SW480 (cell line): ENCODE measurements at places on chromosomes 1 and 21.
A peak's percentile ranks its signal among the peaks of the same experiment; 100 is the strongest.

- DNase-seq = peak; percentile 39
These were observed 52.5 kb upstream of the ID3 start for GRCh38 chr1:23611601-23612327.

DNA sequence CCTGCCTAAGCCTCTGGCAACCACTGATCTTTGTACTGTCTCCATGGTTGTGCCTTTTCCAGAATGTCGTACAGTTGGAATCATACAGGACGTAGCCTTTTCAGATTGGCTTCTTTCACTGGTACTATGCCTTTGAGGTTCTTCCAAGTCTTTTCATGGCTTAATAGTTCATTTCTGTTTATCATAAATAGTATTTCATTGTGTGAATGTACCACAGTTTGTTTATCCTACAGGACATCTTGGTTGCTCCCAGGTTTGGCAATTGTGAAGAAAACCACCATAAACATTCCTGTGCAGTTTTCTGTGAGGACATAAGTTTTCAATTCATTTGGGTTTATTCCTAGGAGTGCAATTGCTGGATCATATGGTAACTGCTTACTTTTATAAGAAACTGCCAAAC lies 190.6 kb upstream of the RAB4A start:
- DNase-seq = no peak

- DNase-seq = no peak
These were observed 284.4 kb downstream of the PCP4 start for GRCh38 chr21:40151611-40152010.

DNA sequence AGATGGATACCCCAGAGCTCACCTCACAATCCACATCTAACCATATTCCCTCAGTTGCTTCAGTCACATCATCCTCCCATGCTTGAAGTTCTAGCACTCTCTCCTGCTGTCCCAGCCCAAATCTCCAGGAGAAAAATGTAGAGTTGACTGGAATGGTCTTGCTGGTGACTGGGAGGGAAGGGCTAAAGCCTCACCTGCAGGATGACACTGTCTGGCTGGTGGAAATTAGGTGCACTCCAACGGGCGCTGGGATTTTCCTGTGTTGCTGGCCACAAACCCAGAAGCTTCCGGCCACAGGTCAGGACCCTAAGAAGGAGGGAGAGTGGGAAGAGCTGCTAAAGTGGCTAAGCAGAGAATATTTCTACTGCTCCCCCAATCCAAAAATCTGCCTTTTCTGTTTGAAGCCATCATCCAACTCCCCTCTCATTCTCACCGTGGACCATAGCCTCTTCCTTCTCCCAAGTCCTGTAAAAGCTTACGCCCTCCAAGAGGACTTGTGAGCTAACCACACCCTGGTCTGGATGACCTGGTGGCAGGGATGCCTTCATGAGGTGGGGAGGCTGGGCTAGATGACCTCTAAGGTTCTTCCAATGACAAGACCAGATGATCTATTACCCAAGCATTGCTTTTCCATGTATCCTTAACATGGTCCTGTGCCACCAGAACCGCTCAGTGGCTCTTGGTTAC lies 37.5 kb upstream of the PPP1R15B start:
- peak; percentile 46 for DNase-seq

DNA sequence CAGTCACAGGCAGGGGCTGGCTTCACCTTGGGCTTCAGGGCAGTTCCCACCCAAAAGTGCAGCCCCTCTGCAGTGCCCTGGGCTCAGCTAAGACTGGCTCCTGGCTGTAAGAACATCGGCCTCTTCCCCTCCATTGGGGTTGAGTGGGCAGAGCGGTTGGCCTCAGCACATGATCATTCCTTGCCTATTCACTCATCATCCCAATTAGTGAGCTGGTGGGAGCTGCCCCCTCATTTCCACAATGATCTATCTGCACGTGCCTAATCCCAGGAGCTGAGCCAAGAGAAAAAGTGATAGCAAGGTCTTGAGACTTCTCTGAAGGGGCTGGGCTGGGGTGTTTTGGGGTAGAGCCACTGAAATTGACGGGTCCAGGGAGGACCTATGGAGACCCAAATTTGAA lies 133.6 kb downstream of the SYF2 start:
- DNase-seq = no peak

DNA sequence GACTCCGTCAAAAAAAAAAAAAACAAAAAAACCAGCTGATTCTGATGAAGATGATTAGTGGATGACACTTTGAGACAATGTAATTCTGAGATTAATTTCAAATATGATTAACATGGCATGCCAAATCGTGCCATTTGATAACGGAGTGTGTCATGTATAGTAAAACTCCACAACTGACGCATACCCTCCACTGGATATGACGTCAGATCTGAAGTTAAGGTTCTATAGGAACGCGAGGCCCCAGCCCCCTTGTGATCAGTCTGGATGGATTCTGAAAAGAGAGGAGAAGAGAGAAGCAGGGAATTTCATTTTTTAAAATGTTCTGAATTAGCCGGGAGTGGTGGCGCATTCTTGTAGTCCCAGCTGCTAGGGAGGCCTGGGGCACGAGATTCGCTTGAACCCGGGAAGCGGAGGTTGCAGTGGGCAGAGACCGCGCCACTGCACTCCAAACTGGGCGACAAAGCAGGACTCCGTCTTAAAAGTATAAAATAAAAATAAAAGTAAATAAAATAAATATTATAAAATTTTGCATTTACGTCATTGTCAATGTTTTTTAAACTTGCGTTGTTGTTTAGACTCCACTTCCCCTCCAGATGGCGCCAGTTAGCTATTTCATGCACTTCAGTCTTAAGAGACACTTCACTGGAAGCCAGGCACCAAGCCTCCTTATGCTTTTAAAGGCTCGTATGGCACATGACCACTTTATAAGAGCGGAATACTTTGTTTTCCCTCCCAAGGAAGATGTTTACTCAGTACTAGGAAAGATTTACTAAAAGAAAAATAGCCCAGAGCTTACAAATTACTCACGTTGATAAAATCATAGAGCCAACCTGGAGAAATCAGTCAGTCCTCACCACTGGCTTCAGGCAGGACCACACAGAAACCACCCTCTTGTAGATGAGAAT lies 65.5 kb downstream of the UBE2U start:
- DNase-seq = peak; percentile 66

- DNase-seq = no peak
These were observed 163.2 kb upstream of the HMCN1 start for GRCh38 chr1:185570962-185571361.

DNA sequence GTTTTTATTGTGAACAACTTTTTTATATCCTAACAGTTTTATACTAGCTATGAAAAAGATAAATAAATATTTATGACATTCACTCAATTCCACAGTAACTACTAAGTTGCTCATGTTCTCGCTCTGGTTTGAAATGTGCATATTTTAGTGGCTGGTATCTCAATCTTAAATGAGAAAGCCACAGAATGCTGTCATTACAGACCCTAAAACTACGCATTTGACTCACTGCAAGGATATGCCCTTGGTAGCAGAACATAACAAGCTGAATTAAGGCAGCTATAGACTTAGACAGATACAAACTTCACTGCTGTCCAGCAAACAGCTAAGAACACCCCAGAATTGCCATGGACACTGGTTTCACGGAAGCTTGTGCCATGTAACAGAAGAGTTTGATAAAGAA lies 19.0 kb downstream of the DAB1 start:
- no peak for DNase-seq

DNA sequence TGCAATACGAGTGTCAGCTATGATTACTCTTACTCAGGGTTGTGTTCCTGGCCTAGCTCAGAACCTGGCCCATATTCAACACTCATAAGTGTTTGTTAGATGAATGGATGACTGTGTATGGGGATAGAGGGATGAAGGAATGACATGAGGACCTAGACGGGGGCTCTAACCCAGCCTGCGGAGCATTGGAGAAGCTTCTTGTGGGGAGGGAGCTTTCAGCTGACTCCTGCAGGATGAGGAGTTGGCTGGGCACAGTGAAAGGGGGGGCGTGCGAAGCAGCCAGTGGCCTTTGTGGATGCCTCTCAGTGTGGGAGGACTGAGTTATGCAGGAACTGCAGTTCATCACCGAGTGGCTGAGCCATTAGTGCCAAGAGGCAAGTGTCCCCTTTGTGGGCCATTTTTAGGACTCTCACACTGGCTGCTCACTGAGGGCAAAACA lies 1.2 kb upstream of the EXTL1 start:
- DNase-seq = no peak

DNA sequence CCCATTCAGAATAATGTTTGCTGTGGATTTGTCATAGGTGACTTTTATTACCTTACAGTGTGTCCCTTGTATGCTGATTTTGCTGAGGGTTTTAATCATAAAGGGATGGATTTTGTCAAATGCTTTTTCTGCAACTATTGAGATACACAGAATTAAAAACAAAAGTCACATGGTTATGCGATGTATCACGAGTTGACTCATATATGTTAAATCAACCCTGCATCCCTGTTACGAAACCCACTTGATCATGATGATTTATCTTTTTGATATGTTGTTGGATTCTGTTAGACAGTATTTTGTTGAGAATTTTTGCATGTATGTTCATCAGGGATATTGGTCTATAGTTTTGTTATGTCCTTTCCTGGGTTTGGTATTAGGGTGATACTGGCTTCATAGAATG lies 10.7 kb upstream of the OR2T34 start:
- no peak for DNase-seq

DNA sequence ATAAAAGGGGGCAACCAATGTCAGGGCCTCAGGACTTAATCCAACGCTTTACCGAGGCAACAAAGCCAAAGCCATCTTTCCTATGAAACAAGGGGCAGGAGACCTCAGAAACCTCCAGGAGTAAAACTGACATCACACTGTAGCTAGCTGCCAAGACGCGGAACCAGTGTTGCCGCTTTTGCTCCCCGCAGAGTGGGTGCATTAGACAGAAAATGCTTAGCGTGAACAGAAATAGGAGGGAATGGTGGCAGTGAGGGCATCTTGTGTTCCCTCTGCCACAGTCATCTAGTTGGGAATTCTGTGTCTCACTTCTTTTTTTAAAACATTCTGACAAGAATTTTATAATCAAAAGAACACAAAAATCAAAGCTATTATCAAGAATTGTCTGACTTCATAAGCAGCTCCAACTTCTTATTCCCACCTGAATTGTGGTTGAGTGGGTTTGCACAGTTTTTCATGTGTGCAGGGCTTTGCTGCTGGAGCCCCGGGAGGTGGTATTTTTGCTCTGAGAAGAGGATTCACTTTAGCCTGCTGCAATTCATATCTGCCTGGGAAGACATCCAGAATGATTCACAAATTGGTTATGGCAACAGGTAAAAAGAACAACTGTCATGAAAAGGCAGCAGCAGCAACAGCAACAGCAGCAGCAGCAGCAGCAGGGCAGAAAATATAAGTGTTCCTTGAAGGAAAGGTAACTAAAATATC lies 82.2 kb upstream of the DIRAS3 start:
- DNase-seq = no peak

GRCh38 chr1:10651793-10652192 lies 144.7 kb downstream of the CASZ1 start:
- peak; percentile 25 for DNase-seq

DNA sequence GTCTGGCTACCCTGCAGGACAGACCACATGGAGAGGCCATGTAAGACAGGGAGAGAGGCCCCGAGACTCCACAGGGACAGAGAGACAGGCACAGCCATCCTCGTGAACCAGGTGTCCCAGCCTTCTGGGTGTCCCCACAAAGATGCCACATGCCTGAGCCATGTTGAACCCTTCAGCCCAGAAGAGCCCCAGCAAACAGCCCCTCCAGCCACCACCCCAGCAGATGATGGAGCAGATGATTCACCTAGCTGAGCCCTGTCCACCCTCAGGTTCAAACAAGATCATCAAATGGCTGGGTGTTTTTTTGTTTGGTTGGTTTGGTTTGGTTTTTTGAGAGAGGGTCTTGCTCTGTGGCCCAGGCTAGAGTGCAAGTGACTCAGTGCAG lies 78.7 kb downstream of the DHRS3 start:
- no peak for DNase-seq

- DNase-seq = no peak
These were observed 624 bp downstream of the RIPK4 start for GRCh38 chr21:41765973-41766882.

- no peak for DNase-seq
These were observed 85.0 kb upstream of the KCTD3 start for GRCh38 chr1:215482079-215482478.

DNA sequence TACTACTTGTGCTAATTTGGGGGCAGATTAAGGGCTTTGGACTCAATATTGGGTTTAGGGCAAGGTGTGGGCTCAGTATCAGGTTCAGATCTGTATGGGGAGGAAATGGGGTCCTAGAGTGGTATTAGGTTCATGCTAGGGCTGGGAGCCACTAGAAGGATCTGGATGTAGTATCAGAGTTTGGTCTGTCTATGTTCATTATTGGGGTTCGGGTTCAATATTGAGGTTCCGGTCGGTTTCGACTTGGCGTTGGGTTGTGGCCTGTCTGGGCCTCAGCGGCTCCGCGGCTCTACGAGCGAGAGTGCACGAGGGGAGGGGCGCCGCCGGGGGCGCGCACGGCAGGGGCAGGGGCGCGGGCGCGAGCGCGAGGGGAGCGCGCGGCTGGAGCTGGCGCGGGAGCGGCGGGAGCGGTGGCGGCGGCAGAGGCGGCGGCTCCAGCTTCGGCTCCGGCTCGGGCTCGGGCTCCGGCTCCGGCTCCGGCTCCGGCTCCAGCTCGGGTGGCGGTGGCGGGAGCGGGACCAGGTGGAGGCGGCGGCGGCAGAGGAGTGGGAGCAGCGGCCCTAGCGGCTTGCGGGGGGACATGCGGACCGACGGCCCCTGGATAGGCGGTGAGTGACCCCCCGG lies at the start of gene PTPRF:
Gene PTPRF (plus strand): TSS at position 401 of the 624 bp plus-strand sequence. CDS start 14,193 bp downstream, outside the sequence.
- DNase-seq = peak; percentile 31

DNA sequence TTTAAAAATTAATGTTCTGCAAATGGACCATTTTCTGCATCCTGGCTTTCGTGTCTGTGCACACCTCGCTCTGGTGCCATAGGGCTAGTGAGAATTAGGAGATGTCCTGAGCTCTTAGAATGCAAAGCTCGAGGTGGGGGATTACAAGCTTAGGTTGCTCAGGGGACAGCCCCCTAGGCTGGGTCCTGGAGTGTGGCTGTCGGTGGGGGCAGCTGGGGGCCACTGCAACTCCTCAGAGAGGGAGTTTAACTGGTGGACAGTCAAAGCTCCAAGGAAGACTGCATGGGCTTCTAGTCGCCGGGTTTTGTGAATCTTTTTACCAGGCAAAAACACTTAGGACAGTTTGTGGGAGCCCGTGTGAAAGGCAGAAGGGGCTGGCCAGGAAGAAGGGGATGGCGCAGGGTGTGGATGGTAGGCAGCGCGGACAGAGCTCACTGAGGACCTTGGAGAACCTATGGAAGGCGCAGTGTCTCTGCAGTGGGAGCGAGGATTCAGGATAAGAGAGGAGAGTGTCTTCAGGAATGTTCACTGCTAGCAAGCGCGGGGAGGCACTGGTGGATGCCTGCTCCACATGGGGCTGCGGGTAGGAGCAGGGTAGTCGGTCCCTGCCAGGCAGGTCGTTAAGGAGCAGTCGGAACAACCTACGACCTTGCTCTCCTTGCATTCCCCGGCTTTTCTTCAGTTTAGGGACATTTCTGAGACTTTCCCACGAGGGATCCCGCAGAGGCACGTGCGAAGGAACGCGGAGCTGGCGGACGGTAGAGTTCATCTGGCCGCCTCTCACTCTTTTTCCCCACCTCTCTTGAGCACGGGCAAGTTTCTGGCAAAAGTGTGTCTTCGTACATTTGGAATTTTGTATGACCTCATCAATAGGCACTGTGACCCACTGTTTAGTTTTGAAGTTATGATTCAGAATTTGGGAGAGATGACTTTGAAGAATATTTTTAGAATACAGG lies 12.9 kb upstream of the KCNE1 start:
- no peak for DNase-seq
